ENCODE measurements at places on chromosomes 16 and 17.

DNA sequence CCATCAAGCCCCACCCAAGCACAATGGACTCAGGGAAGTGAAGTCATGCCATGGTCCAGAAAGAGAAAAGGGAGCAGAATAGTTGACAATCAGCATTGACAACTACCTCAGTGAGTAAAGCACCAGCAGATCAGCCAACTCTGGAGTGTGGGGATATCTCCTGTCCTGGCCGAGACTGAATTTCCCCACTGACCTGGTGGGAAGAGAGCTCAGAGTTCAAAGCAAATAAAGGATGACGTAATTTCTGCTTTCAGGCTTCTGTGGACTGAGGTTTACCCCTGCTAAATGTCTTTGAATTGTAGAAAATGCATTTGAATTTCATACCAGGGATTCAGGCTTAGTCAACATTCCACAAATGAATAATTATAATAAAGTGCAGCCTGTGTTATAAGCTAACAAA lies 152.9 kb downstream of the CBLN1 start:
- no peak for DNase-seq

DNA sequence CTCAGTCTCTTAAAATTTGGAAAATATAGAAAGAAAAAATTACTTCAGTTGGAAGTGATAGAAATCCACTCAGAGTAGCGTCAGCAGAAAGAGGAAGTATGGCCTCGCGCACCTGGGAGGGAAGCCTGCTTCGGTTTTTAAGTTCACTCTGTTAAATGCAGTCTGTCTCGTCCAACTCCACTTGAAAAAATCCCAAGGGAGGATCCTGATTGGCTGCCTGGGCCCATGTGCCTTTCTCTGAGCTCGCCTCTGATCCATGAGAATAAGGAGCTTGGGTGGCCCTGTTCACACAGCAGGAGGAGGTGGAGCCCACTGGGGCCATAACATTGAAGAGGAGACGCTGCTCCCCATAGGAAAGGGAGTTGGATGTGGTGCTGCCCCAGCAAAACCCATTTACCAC lies 40.7 kb downstream of the DNAJA2 start:
- no peak for DNase-seq

DNA sequence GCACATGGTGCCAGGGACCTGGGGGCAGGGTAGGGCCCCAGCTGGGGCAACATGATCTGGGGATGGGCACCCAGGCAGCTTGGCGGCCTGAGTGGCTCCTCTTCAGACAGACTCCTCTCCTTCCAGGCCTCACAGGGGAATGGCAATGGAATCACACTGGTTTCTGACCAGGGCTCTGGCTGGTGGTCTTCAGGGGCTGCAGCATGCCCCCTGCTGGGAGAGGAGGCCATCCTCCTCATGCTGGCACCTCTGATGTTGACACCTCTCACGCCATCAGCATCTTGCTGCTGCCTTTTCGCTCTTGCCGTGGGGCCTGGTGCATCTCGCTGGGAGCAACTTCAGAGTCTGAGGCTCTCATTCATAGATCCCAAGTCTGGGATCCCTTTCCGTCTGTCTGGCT lies 11.2 kb upstream of the GFOD2 start:
- no peak for DNase-seq

DNA sequence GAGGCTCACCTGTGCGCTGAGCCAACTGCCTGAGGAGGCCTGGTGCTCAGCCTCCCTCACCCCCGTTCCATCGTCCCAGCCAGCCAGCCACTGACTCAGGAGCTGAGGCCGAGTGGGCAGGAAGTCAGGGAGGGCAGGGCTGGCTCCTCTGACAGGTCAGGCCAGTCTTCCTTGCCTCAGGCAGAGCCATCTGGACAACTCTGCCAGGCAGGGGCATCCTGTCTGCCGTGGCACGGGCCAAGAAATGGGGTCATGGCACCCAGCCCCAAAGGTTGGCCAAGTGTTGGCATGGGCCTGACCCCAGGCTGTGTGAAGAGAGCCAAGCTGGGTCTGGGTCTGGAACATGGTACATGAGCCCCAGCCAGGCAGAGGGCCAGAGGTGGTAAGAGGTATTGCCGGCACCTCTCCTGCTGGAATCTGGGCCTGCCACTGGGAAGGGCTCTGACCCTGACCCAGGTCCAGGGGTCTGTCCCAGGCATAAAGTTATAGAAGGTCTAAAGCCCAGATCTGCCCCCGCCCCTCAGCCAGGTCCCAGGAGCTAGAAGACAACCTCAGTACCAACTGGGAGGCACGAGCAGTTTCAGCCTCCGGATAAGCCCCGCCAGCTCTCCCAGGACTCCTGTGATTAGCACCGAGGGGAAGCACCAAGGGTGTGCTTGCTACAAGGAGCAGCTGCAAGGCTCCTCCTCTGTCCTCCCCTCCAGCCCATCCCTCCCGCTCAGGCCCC lies 2.5 kb upstream of the VASN start:
- DNase-seq, result no peak

GRCh38 chr17:49016775-49017463 lies 19.7 kb downstream of the IGF2BP1 start:
- DNase-seq, result no peak

- no peak for DNase-seq
These were observed 3.7 kb upstream of the NLK start for GRCh38 chr17:28038802-28039201.

GRCh38 chr17:7480089-7480384 lies 606 bp upstream of the ZBTB4 start:
- no peak for DNase-seq

DNA sequence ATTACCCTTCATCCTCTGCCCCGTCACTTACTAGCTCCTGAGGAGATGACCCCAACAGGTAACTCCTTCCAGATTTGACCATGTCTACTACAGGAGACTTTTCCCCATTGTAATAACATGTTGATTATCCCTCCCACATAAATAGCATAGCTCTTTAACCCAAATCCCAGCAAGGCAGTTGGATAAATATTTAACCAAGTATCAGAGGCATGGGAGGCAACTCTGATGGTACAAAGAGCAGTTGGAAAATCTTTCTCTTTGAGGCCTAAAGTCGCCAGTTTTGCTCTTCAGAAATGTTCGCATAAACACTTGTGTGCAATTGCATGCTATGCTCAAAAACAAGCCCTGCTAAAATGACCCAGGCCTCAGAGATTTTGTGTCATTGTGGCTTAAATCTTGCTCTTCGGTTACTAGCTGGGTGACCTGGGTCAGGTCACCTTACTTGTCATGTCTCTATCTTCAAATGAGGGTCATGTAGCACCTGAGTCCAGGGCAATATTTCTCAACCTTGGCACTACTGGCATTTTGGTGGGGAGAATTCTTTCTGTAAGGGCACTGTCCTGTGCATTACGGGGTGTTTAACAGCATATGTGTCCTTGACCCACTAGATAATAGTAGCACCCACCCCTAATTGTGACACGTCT lies 48.8 kb downstream of the HSD17B2 start:
- no peak for DNase-seq

DNA sequence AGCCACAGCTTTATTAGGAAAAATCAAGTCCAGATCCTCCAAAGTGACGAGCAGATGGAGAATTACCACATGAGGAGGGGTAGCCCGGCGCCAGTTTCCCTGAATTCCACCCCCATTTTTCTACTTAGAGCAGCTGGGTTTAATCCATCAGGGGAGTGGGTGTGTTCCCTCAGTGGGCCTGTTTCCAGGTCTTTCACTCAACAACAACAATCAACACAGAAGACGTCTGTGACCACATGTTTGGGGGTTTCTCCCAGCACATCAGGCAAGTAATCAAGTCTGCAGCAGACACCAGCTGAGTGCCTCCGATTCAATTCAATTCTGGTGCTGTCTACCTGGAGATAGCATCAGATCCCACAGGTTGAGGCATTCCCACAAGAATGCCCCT lies 6.8 kb downstream of the SLC6A2 start:
- DNase-seq, result no peak

DNA sequence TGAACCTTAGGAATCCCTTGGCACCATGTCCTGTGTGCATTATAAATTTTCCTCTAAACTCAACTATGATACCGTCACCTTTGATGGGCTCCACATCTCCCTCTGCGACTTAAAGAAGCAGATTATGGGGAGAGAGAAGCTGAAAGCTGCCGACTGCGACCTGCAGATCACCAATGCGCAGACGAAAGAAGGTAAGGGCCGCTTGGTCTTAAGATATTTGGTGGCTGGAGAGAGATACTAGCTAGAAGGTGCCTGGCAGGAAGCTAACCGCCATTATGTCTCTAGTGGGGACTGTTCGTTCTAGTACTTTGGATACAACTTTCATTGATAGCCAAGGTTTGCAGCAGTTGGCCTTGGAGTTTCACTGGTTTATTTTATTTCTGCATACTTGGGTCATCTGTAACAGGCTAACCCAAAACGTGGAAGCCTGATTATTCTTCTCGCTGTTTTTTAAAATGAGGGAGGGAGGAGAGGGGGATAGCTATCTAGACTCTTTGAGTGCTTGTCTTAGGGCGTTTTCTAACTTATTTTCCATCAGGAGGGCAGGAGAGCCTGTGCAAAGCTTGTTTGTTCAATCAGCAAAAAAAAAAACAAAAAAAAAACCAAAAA lies 1.3 kb downstream of the RBBP6 start:
- DNase-seq, result no peak

- no peak for DNase-seq
These were observed 244.1 kb upstream of the MAF start for GRCh38 chr16:79844603-79845002.

- DNase-seq, result no peak
These were observed 49.6 kb upstream of the HELZ start for GRCh38 chr17:67294451-67295199.

DNA sequence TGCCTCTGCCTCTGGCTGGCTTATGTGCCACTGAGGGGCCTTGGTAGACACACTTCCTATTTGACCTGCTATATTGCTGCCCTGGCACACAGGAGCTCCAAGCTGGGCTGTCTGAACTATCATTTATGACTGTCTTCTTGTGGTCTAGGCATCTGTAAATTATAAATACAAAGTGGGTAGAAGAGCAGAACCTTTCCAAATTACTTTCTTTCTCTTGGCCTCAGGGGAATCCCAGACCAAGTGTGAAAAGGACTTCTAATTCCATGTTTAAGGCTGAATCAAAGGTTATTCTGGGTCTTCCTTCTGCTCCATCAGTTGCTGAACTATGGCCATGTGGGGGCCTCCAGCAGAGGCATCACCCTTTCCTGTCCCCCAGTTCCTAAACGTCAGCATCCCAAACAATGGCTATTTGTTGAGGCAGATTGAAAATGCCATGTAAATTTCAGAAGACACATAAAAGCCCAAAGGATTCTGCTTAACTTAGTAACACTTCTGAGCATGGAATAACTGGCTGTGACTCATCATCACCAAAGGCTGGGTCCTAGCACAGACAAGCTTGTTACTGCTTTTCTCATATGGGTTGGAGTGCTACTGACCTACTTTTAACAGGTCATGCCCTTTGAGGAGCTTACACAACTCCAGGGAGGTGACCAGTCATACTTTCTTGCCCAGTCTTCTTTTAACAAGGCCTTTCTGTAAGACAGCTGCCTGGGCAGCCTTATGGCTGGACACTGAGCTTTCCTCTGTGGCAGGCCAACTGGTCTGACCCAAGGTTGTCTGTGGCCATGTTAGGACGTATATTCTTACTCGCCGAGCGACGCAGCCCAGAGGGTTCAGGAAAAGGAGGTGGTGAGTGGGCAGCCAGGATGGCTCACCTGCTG lies 154.8 kb downstream of the VPS53 start:
- DNase-seq, result no peak

DNA sequence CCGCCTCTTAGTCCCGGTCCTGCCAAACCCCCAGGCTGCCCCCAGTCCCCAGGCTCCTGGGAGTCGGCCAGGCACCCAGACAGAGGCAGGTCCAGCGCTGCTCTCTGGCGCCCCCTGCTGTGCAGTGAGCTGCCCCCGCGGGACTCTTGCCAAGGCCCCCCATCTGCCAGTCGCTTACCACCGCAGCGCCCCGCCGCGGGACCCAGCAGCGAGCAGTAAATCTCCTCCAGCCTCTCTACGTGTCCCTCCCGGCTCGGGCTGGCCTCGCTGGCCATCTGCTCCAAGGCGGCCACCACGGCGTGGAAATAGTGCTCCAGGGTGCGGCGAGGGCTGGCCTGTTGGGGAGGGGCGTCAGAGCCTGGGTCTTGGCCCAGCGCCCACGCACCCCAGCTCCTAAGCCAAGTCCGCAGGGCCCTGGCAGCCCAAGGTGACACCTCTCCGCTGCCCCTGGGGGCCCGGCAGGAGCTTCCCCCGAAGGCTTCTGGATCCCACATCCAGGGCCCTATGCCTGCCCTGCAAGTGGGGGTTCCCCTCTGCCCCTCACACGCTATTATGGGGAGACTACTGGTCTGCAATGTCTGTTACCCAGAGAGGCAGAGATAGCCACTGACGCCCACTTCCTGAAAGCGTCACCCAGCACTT lies 33.7 kb upstream of the MFSD6L start:
- DNase-seq, result peak; percentile 17

GRCh38 chr16:17277981-17278381 lies 192.8 kb downstream of the XYLT1 start:
- DNase-seq, result no peak
